Fibroblast of the aortic adventitia (primary cell): ENCODE measurements at places on chromosomes 6 and 20.

DNA sequence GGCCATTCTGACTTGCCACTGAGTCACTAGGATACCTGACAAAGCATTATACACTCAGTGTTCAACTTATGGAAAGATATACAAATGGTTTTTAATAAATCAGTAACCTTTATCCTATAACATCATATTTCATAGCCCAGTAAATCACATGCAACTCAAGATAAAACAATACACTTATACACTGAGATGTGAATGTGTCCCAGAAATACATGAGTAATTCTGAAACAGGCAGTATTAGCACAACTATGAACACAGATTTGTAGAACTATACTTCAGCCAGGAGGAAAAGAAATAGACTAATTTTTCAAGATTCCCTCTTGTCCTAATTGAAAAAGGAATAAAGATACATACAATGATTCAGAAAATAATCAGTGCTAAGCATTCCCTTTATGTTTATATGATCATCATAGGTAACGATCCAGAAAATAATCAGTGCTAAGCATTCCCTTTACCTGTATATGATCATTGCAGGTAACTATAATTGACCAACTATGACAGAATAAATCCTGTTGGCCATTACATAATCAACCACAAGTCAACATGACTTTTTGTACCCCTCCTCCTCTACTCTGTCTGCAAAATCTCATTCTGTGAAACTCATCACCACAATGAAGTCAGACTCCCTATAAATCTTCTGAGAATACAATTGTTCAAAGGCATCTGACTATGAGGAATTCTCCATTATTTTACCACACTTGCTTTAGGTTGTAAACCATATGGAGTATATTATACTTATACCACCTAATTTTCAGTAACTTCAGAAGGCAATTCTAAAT lies 30.3 kb downstream of the HACE1 start:
- no peak for DNase-seq

DNA sequence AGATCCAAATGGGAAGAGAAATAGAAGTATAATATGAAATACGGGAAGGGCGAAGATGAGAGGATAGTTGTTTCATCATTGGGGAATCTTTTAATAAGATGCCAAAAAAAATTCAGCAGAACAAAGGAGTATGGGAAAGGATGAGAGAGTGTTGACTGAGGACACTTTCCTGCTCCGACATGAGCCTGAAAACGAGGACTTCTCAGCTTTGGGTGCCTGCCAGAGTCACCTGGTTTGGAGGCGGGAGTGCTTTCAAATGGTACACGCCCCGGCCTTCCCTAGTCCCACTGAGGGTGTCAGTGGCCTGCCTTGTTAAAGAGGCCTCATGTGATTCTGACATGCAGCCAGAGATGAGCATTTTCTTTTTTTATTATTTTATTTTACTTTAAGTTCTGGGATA lies 250.9 kb downstream of the ANKRD60 start:
- DNase-seq: no peak

GRCh38 chr6:168804331-168804730 lies 363.3 kb downstream of the SMOC2 start:
- DNase-seq: no peak

- no peak for DNase-seq
Observed at GRCh38 chr20:24948939-24949679, at the start of gene CST7. Gene CST7, plus strand, starts transcription at chr20:24949269. Its CDS starts 237 bp downstream, at chr20:24949506.

- peak; percentile 50 for DNase-seq
Observed at GRCh38 chr6:17004269-17004668, 97.6 kb upstream of the STMND1 start.
